ENCODE measurements at places on chromosomes 3 and 15.

GRCh38 chr3:4350789-4351163, 47.6 kb downstream of the SETMAR start:
- DNase-seq: no peak

GRCh38 chr15:80461356-80462095, 57.3 kb downstream of the ARNT2 start:
- DNase-seq: no peak

GRCh38 chr3:150142936-150143335, 172.2 kb upstream of the PFN2 start:
- DNase-seq: no peak

GRCh38 chr3:186417791-186418190, 55.8 kb upstream of the DGKG start:
- no peak for DNase-seq

DNA sequence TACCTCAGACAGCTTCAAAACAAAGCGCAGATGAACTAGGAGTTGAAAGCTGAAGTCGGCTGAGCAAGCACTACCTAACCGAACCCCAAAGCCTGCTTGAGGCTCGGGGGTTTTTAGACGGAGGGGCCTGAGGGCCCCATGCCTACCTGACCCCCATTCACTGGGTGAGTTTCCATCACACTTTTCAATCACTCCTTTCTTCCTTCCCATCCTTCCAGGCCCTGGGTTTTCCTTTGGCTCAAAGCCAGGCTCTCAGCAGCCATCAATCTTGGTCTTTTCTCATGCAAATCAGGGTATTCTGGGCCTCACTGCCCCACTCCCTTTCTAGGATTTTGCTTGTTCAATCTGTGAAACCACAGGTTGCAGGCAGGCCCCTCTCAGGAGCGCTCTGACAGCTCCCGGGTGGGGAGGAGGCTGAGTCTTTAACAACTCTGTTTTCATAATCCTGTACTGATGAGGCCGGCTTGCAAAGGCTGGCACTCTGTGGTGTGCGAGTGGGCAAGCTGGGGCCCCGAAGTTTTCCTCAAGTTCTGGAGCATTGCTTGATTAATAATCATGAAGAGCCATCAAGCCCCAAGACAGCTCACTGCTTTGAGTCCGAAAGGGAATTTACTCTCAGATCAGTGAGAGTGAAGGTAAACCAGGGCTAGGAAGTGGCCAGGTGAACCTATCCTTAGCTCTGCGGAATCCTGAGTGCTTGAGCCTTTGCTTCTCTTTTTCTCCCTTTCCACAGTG, 97.6 kb downstream of the FRMD4B start:
- peak; percentile 29 for DNase-seq

DNA sequence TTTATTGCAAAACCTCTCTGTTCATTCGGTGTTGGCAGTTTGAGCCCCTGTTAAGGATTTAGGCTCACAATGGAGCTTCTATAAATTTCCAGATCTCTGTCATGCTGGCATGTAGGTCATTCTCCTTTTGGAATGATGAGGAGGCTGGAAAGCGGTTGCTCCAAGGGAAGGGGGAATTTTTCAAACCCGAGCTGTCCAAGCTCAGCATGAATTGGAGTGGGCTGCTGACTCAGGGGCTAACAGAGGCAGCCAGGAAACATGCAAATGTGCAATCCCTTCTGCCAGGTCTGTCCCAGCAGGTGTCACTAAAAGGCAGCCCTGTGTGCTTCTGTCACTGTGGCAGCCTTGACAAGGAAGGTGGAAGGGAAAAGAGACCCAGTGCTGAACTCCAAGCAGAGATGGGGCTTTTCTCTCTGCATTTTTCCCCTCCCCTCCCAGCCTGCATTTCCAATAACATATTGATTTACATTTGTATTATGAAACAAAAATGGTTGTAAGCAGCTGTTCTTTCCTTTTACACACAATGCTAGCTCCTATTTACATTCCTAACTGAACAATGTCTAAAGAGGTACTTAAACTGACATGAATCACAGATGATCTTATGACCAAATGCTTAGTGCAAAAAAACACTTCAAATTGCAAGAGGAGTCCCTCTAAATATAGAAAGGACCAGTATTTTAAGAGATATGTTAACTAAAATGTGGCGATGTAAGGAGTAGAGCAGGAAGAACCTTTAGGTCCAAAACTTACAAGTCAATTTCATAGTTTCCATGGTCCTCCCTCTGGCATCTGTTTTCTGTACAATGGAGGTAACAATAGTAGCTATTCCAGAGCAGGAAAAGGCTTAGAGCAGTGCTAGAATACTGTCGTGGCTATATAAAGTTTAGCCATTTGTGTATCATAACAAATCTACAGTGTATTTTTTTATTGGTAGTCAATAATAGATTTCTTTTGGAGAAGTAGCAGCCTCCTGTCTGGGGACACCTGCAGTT, 84.5 kb upstream of the ATP10A start:
- no peak for DNase-seq

GRCh38 chr3:50454481-50455070, 48.9 kb downstream of the CACNA2D2 start:
- no peak for DNase-seq

- DNase-seq: no peak
These were observed 75.8 kb downstream of the ZPLD1 start for GRCh38 chr3:102510663-102511062.

- peak; percentile 2 for DNase-seq
These were observed 392.4 kb upstream of the PROK2 start for GRCh38 chr3:72177075-72178050.

- no peak for DNase-seq
These were observed 35.6 kb downstream of the SNAPC5 start for GRCh38 chr15:66461917-66462316.

DNA sequence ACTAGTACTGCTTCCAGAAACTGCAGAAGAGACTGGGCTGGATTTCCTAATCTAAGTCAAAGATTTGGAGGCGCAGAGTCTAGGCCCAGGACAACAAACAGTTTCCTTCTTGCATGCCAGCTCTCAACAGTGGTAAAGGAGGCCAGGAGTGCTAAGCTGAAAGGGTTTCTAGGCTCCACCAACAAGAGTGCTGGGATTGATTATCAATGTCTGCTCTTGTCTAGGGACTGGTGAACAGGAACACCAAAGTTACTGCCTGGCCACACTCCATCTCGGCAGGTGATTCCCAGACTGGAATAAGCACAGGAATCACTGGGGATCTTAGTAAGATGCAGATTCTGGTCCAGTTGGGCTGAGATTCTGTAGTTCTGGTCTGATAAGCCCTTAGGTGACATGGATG, 22.8 kb upstream of the FGD5 start:
- no peak for DNase-seq

DNA sequence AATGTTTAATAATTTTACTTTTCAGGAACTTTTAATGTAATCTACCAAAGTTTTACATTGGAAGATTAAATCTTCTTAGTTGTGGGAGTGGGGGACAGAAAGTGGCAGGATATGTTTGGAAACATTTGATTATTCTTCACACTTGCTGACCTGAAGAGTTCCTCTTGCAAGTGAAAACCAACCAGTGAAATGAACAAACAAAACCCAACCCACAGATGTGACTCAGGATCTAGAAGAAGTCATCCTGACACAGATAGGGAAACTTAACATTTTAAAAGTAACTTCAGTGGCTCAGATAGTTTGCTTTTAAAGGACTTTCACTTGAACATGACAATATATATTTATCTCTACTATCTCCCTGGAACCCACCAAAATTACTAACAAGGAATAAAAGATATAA, 55.4 kb downstream of the ASTE1 start:
- DNase-seq: no peak

- DNase-seq: no peak
These were observed 204.1 kb downstream of the STXBP5L start for GRCh38 chr3:121111914-121112612.

DNA sequence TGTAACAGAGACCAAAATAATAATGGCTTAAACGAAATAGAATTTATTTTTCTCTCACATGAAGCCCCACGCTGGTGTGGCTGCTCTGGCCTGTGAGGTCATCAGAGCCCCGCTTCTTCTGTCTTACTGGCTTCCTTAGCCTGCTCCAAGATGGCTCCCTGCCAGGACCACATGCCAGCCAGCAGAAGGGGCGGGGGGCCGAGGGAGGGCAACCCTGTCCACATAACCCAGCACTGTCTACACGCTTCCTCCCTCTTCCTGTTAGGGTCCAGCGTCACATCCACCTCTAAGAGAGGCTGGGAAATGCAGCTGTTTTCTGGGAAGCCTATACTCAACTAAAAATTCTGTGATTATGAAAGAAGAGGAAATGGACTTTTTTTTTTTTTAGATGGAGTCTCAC, 107.9 kb upstream of the DLG1 start:
- no peak for DNase-seq

- no peak for DNase-seq
These were observed 7.0 kb upstream of the UBE2Q2 start for GRCh38 chr15:75835990-75836958.

- no peak for DNase-seq
These were observed 8.9 kb upstream of the SEMA6D start for GRCh38 chr15:47708161-47708980.

- no peak for DNase-seq
These were observed 30.8 kb downstream of the TPRG1 start for GRCh38 chr3:189202583-189202982.

DNA sequence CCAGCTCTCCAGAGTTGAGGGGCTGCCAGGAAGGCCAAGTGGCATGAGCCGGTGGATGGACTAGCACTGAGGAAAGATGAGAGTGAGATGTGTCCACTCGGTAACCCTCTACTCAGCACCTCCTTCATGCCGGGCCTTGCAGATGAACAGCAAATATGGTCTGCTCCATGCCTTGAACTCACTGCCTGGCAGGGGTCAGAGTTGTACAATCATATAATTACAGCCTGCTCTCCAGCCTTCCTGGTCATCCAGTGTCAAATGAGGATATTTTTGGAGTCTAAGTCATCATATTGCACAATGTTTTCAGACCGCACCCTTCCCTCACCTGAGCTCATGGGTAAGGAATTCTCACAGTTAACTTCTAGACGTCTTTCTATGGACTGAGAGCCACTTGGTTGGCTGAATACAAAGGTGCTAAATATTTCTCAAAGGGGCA, 4.9 kb downstream of the MGLL start:
- DNase-seq: no peak

- no peak for DNase-seq
These were observed 277.7 kb downstream of the EDEM1 start for GRCh38 chr3:5465183-5465582.

DNA sequence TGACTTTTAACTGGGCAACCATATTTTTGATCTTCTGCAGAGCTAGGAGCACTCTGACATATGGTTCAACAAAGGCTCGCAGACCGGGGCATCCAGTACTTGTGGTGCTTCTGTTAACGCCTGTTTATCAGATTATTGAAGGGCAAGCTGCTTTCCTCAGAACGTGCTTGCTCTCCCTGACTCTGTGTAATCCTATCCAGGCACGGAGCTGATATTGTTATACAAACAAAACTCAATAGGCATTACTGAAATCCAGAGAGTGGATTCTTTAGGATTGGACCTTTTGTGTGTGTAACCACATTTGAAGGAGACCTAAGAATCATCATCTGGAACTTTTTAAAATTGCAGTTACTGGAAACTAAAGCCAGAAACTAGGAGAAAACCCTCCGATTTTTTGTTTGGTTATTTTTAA, 246.5 kb downstream of the PTPRG start:
- no peak for DNase-seq

DNA sequence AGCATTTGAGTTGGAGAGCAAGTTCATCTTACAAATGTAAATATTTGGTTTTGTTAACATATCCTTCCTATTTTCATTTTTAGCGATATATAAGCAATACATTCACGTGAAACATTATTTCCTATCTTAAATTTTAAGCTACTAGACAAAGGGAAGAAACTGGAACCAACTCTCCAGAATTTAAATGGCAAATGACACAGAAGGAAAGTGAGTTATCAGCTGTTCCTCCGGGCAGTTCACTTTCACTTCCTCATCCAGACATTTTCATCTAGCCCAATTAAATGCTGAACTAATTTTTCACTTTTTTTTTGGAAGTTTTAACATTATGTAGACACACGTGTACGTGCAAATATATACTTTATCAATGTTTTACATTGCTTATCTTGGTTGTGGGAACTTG, 58.7 kb downstream of the MORC1 start:
- no peak for DNase-seq

- DNase-seq: no peak
These were observed 131.4 kb downstream of the THRB start for GRCh38 chr3:24363242-24363641.

GRCh38 chr3:190077395-190078045, 43.2 kb downstream of the P3H2 start:
- no peak for DNase-seq

All from stimulated activated CD8-positive, alpha-beta memory T cell treated with anti-CD3 and anti-CD28 coated beads, Interleukin-7, amount 100 ng/mL, for 48 hours (primary cell).